Mammary epithelial cell (primary cell): ENCODE measurements at places on chromosomes 1 and 21. TPM values are rescaled to one million over a fixed set of nuclear protein-coding genes. Genes with fewer than 3 reads are reported as not detected.
A peak's percentile ranks its signal among the peaks of the same experiment; 100 is the strongest.

SERPINC1 gene
- polyA plus RNA-seq: 0.09 TPM

- peak; percentile 35 for DNase-seq
These were observed 1.4 kb downstream of the TRAPPC10 start for GRCh38 chr21:44013380-44014088.

DNA sequence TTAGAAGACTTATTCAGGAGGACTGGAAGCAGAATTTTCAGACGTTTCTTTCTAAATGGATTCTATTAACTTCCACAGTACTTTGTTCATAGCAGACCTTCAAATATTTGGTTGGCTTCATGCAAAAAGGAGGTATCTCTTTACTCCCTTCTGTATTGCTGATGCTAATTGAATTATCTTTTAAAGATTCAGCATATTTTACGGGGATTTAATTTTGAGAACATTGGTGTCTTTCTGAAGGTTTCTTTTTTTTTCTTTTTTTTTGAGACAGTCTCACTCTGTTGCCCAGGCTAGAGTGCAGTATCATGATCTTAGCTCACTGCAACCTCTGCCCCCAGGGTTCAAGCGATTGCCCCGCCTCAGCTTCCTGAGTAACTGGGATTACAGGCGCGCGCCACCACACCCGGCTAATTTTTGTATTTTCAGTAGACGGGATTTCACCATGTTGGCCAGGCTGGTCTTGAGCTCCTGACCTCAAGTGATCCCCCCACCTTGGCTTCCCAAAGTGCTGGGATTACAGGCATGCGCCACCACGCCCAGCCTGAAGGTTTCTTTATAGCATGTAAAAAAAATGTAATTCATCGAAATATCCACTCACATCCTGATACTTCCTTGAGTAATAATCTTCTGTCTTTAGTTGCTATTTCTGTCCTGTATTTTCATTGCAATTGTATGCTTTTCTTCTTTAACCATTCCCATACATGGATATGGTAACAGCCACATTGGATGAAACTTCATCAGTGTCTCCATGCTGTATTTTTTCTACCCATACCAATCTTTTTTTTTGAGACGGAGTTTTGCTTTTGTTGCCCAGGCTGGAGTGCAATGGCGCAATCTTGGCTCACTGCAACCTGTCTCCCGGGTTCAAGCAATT, 14.5 kb downstream of the CNST start:
- no peak for DNase-seq

- no peak for DNase-seq
These were observed 2.4 kb downstream of the LYPD8 start for GRCh38 chr1:248753029-248753594.

GRCh38 chr1:21229246-21230000, 52.7 kb upstream of the EIF4G3 start:
- DNase-seq: peak; percentile 58

- no peak for DNase-seq
These were observed 186.0 kb downstream of the DYRK1A start for GRCh38 chr21:37552496-37553029.

DNA sequence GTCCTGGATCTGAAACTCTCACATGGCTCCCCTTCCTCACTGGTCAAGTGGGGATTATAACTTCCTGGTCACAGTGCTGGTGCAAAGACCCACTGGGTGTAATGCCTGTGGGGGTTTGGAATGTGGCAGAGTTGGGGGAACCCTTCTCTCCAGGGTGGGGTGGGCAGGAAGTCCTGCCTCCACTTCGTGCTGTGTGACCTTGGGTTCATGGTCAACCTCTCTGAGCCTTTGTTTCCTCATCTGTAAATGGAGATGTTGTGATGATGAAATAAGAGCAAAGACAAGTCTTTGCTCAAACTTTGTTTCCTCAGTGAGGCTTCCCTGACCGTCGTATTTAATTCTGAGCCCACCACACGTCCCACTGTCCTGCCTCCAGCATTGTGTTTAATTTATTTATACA, 564.7 kb downstream of the PTPRU start:
- no peak for DNase-seq

DNA sequence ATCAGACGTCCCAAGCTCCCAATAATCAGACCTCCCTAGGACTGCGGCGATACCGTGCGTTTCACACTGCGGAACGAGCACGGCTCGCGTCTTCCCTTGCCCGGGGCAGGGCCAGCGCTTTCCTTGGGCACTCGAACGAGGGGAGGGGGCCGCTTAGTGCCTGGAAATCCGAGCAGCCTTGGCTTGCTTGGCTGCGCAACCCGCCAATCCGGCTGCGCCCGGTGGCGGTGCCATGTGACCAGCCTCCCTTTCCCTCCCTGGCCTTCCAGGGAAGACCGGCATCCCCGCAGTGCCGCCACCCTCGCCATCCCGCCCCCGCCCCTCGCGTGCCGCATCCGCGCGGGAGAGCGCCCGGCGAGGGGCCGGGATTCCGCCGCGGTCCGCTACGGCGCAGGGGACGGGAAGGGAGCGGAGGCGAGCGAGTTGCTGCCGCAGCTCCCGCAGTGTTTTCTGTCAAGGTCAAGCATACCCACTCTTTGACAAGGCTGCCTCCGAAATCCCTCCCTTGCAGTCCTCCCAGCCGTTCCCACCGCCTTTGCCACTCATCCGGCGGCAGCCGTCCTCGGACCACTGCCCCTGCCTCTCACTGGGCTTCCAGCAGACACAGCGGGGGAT, 8.3 kb upstream of the RNF19B start:
- no peak for DNase-seq

DNA sequence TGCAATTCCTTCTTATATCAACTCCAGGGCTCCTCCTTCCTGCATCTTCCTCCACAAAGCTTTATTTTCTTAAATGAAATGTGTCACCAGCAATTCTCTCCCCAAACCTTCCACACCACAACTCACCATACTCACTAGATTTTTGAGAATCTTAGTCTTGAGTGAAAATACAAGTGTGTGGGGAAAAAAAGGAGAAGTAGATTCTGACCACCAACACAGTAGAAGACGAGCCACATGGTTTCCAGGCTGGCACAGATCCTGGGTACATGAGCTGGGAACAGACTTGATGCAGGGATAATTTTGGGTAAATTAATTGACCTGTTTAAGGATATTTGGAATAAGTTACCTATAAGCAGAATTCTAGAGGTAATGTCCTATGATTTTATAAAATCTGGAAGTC, 72.8 kb upstream of the KCNJ15 start:
- no peak for DNase-seq

DNA sequence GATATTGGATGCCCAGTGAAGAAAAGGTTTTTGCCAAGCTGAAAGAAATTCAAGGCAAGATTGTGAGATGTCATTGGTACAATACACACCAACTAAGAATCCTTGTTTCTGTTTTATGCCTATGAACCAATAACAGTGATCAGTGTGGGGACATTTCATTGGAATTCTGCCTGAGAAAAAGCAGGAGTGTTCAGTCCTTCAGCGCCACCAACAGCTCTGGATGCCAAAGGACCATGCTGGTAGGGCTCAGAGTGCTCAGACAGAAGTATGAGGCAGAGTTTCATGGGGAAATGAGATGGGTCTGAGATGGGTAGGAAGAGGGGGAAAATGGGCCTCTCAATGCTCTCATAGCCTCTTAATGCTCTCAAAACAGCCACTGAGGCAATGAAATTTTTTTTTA, 56.5 kb downstream of the GABPA start:
- DNase-seq: no peak

- DNase-seq: peak; percentile 17
These were observed 157.2 kb upstream of the KAZN start for GRCh38 chr1:14441302-14441741.

DNA sequence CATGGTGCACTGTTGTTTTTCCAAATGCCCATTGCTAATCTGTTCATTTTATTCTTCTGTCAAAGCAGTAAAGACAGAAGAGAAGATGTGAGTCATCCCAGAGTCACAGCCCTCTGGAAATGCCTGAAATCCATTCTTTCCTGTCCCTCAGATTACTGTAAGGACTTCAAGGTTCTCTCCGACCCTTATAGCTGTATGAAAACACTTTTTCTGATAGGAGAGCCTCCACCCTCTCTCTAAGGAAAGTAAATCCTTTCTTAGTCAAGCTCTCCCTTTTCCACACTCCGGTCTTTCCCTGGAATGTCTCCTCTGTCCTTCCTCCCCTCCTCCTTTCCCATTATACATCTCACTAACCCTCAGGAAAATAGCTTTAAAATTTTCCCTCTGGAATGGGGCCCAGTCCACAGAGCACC, 3.5 kb upstream of the PRDX6 start:
- DNase-seq: peak; percentile 64

DNA sequence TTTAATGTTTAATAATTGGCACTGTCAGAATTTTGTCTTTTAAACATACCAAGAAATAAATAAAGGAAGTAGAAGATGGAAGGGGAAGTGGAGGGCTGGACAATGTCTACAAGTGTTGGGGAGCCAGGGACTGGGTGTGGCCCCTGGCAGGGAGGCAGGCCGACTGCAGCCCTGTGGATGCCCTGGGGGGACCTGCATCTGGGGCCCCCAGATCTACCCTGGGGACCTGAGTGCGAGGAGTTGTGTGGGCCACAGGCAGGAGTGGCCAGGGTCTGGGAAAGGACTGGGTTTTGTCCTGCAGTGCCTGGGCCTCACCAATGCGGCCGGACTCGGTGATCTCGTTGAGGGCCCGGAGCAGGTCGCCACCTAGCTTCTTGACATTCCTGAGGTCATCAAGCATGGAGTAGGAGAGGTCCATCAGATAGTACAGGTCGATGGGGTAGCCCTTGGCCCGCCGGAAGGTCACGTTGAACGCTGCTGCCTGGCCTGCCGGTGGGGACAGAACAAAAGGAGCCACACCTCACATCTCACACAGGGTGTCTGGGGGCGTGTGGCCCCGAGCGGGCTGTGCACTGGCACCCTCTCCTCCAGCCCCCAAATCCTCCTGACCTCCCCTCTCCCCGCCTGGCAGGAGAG, 17.5 kb downstream of the ITGB2 start:
- no peak for DNase-seq

- DNase-seq: peak; percentile 94
These were observed 49.8 kb downstream of the ACOT7 start for GRCh38 chr1:6343506-6344405.
